Neuronal stem cell (in vitro differentiated cells): ENCODE measurements at places on chromosomes 1 and 21.
A peak's percentile ranks its signal among the peaks of the same experiment; 100 is the strongest.

DNA sequence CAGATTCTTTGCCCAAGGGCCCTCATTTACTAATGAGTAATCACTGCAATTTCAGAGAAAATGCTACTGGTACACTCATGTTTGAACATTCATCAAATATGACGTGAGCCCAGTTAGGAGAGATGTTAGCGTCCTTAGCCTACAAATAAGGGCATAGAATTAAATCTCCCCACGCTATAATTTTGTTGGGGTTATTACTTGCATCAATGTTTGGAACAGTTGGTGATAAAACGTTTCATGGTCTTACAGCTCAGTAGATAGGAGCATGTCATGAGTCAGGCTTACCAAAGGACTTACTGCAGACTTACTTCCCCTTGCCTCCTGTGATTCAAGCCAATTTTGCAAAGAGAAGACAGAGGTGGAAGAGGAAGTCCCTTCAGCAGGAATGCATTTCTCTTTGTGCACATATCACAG lies 304.0 kb downstream of the KIF26B start:
- no peaks in the 10 kb centered on the region for H3K36me3 ChIP-seq
- no peak overlapping the region for H3K27ac ChIP-seq

GRCh38 chr1:37951783-37952624 lies 5.2 kb upstream of the INPP5B start:
- DNase-seq: no peak
- H3K27me3 ChIP-seq: no peaks in the 10 kb centered on the region
- peaks cover 9% of the 10 kb centered on the region for H3K36me3 ChIP-seq
- H3K4me1 ChIP-seq: peaks cover 10% of the 10 kb centered on the region
- H3K4me3 ChIP-seq: no peak overlapping the region

DNA sequence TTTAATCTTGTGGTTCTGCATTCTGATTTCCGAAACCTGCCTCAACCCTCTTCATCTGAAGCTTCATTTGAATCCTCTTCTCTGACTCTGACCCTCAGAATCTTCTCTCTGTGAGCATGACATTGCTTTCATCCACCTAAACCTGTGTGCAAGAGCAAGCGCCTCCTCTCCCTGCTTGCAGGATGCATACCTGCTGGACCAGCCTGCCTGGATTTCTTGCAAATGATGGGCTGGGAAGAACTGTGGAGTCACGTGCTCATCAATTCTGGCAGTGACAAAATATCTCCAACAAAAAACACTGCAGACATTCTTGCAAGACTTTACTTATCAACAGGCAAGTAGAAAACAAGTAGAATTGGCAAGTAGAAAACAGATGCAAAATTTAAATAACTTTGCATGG lies 20.8 kb upstream of the SLC35F3 start:
- no peaks in the 10 kb centered on the region for H3K36me3 ChIP-seq
- no peaks in the 10 kb centered on the region for H3K4me1 ChIP-seq
- DNase-seq: no peak
- H3K27ac ChIP-seq: no peak overlapping the region

DNA sequence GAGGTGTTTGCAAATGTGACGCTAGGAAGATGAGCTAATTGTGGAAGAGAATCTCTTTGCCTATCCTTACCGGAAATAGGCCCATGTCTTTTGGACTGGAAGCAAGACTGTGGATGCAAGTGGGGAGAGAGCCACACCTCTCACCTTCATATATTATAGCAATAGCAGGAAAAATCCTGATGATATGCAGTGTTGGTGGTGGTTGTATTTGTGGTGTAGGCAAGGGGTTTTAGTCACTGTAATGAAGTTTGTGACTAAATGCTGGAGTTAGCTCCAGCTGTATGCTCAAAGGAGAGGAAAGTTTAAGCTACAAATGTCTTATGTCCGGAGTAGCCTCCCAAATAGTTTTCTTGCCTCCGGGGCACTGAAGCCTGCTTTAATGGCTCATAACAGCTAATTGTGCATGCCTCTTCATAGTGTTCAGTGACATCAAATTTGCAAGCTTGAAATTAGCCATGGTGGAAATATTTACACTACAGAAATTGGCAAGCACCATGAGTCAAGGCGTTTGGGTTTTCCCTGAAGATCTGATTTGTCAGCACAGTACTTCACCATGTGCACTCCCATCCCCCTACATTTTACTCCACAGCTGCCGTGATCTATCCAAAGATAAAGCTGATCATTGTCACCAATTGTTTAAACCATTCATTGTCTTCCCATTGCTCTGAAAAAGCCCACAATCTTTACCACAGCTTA lies 102.6 kb upstream of the ZNF644 start:
- H3K27me3 ChIP-seq: no peaks in the 10 kb centered on the region
- no peak overlapping the region for H3K4me3 ChIP-seq
- H3K27ac ChIP-seq: no peak overlapping the region
- no peaks in the 10 kb centered on the region for H3K36me3 ChIP-seq
- DNase-seq: no peak

DNA sequence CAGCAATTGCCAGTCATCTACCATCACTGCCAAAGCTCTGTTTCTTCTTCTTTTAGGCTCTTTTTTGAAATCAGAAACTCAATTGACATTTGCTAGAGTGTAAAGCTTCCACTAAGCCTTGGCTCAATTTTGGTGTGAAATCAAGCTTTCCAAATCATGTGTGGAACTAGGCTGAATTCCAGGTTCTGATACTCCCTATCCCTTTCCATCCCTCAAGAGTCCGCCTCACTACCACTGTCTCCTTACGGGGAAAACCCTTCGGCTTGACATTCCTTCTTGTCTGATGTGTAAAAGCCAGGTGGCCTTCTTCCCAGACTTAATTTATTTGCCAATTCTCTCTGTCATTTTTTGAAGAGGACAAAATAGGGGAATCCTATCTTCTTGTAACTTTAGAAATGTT lies 47.2 kb upstream of the PRMT6 start:
- H3K27me3 ChIP-seq: no peaks in the 10 kb centered on the region
- no peaks in the 10 kb centered on the region for H3K4me1 ChIP-seq
- no peak overlapping the region for H3K27ac ChIP-seq
- H3K36me3 ChIP-seq: no peaks in the 10 kb centered on the region

GRCh38 chr1:59730302-59730701 lies 84.4 kb upstream of the HOOK1 start:
- H3K27me3 ChIP-seq: no peaks in the 10 kb centered on the region
- no peak overlapping the region for H3K4me3 ChIP-seq

- DNase-seq: no peak
- H3K27ac ChIP-seq: no peak overlapping the region
- peak overlapping the region; percentile 5 for H3K4me3 ChIP-seq
- H3K4me1 ChIP-seq: no peaks in the 10 kb centered on the region
- H3K36me3 ChIP-seq: peaks cover 14% of the 10 kb centered on the region
Measured at GRCh38 chr1:153936011-153936802, 10.3 kb downstream of the DENND4B start.

DNA sequence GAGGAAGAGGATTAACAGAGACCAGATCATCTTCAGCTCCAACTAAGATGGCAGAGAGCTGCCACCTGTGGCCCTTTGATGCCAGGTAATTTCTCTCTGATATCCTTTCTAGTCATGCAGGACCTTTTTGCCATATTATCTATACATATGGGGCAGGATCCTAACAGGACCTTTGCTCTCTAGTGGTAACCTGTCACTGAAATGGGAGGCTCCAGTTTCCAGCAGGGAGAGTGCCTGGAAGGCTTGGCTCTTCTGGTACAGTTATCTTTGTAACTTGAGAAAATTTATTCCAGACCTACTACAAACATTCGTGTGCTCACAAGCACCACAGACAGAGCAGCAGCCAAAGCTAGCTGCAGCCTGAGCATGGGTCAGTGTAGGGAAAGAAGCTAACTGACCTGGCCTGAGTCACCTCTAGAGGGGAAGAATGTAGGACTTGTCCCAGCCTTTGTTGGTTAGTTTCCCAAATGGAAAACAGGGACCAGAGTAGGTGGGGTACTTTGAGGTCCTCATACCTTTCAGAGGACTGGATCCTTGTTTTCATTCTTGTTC lies 86.5 kb upstream of the MACF1 start:
- H3K27ac ChIP-seq: no peak overlapping the region
- H3K4me3 ChIP-seq: no peak overlapping the region
- H3K4me1 ChIP-seq: peaks cover 14% of the 10 kb centered on the region
- no peak for DNase-seq
- no peaks in the 10 kb centered on the region for H3K27me3 ChIP-seq

GRCh38 chr21:37627561-37627960 lies 261.0 kb downstream of the DYRK1A start:
- peaks cover 9% of the 10 kb centered on the region for H3K4me1 ChIP-seq
- no peak overlapping the region for H3K27ac ChIP-seq
- H3K36me3 ChIP-seq: no peaks in the 10 kb centered on the region
- H3K27me3 ChIP-seq: no peaks in the 10 kb centered on the region
- no peak for DNase-seq
- H3K4me3 ChIP-seq: no peak overlapping the region

DNA sequence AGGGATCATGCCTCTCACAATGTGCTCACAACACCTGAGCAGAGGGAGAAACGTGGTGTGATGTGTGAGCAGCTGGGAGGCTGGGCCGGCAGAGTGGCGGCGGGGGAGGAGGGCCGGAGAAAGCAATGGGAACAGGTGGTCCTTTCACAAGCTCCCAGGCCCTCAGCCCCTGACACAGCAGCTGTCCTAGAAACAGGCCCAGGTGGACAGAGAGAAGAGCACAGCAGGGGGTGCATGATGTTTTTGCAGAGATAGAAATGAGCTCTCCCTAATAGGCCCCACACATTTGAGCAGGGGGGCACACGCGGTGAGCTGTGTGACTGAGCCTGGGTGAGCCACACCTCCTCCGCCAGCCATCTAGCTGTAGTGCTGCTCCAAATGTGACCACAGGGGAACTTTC lies 7.6 kb upstream of the RGS16 start:
- peak overlapping the region; percentile 47 for H3K27ac ChIP-seq
- peak; percentile 50 for DNase-seq
- no peaks in the 10 kb centered on the region for H3K36me3 ChIP-seq
- H3K4me1 ChIP-seq: peaks cover 32% of the 10 kb centered on the region

- H3K4me1 ChIP-seq: peaks cover 3% of the 10 kb centered on the region
- no peak for DNase-seq
- H3K27ac ChIP-seq: no peak overlapping the region
- H3K27me3 ChIP-seq: no peaks in the 10 kb centered on the region
- H3K36me3 ChIP-seq: no peaks in the 10 kb centered on the region
- H3K4me3 ChIP-seq: no peak overlapping the region
Measured at GRCh38 chr21:29232530-29233255, 66.0 kb upstream of the BACH1 start.

DNA sequence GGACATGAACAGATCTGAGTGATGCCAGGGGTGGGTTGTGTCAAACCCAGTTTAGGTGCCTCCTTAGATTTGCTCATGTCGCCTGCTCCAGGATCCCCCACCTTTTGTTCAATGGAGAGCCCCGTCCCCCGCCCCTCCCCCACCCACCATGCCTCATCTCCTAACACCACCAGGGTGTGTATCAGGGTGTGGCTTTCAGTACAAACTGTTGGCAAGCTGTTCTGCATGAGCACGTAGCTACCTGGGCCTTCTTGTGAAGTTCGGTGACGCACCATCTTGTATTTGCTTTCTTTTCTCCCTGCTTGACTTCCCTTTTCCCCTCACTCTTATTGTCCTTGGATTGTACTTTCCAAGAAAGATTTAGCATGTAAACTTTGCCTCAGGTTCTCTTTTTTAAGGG lies 94.8 kb downstream of the EBNA1BP2 start:
- no peaks in the 10 kb centered on the region for H3K4me1 ChIP-seq
- no peaks in the 10 kb centered on the region for H3K27me3 ChIP-seq
- H3K36me3 ChIP-seq: no peaks in the 10 kb centered on the region
- H3K4me3 ChIP-seq: no peak overlapping the region
- no peak overlapping the region for H3K27ac ChIP-seq
- no peak for DNase-seq

DNA sequence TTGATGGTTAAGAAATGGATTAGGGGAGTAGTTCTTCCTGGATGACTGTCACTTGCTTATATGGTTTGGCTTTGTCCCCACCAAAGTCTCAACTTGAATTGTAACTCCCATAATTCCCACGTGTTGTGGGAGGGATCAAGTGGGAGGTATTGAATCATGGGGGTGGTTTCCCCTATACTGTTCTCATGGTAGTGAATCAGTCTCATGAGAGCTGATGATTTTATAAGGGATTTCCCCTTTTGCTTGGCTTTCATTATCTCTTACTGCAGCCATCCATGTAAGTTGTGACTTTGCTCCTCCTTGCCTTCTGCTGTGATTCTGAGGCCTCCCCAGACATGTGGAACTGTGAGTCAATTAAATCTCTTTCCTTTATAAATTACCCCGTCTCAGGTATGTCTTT lies 1621.1 kb downstream of the MRPL39 start:
- no peak overlapping the region for H3K4me3 ChIP-seq
- no peaks in the 10 kb centered on the region for H3K4me1 ChIP-seq
- H3K36me3 ChIP-seq: no peaks in the 10 kb centered on the region
- no peaks in the 10 kb centered on the region for H3K27me3 ChIP-seq

DNA sequence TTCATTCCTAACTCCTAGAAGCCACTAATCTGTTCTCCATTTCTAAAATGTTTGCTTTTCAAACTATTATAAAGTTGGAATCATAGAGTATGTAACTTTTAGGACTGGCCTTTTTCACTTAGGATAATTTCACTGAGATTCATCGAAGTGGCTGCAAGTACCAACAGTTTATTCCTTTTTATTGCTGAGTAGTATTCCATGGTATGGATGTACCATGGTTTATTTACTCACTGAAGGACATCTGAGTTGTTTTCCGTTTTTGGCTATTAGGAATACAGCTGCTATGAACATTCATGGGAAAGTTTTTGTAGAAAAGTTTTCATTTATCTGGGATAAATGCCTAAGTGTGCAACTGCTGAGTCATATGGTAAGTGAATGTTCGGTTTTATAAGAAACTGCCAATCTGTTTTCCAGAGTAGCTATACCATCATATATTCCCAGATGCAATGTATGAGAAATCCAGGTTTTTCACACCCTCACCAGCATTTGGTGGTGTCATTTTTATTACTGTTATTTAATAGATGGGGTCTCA lies 66.3 kb downstream of the SLC27A3 start:
- no peaks in the 10 kb centered on the region for H3K27me3 ChIP-seq
- no peak overlapping the region for H3K27ac ChIP-seq
- no peak overlapping the region for H3K4me3 ChIP-seq
- peaks cover 3% of the 10 kb centered on the region for H3K36me3 ChIP-seq

- no peak overlapping the region for H3K27ac ChIP-seq
- peaks cover 9% of the 10 kb centered on the region for H3K4me1 ChIP-seq
- no peak for DNase-seq
- no peak overlapping the region for H3K4me3 ChIP-seq
Measured at GRCh38 chr1:227372726-227373130, 54.4 kb upstream of the CDC42BPA start.

GRCh38 chr1:211527006-211527405 lies 35.0 kb upstream of the RD3 start:
- H3K4me1 ChIP-seq: peaks cover 5% of the 10 kb centered on the region
- no peaks in the 10 kb centered on the region for H3K27me3 ChIP-seq
- no peak for DNase-seq
- H3K4me3 ChIP-seq: no peak overlapping the region

DNA sequence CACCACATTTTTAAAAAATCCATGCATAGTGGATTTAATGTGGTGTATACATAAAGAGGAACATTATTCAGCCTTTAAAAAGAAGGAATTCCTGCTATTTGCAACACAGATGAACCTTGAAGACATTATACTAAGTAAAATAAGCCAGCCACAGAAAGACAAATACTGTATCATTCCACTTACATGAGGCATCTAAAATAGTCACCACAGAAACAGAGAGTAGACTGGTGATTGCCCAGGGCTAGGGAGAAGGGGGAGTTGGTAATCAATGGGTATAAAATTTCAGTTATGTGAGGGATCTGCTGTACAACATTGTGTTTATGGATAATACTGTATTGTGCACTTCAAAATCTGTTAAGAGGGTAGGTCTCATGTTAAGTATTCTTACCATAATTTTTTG lies 10.0 kb downstream of the FAM163A start:
- no peak overlapping the region for H3K4me3 ChIP-seq
- no peak for DNase-seq
- H3K27ac ChIP-seq: no peak overlapping the region
- no peaks in the 10 kb centered on the region for H3K36me3 ChIP-seq
- peaks cover under 1% of the 10 kb centered on the region for H3K4me1 ChIP-seq
